ENCODE measurements at places on chromosomes 5 and 9. TPM values are rescaled to one million over a fixed set of nuclear protein-coding genes. Genes with fewer than 3 reads are reported as not detected.

GRCh38 chr9:38212016-38212415, 143.0 kb upstream of the SHB start:
- DNase-seq: no peak

- no peak for DNase-seq
Observed at GRCh38 chr9:137373611-137373980, 49.4 kb downstream of the EXD3 start.

DNA sequence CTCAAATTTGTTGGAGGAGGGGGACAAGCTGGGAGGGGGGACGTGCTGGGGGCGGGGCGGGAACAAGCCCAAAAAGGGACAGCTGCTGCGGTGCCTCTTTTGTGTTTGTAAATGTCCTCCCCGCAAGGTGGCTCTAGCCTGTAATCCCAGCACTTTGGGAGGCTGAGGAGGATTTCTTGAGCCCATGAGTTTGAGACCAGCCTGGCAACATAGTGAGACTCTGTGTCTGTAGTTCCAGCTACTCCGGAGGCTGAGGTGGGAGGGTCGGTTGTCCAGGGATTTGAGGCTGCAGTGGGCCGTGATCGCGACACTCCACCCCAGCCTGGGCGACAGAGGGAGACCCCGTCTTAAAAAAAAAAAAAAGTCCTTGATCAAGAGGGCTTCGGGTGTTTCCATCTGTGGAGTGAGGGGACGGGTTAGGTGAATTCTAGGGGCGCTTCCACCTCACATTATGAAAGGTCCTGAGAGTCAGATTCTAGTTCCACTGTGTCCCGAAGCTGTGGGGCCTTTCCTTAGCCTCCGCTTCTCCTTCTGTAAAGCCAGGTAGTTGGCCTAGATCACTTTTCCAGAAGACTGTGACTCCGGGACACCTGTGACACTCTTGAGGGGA, 779 bp upstream of the CTNNA1 start:
- peak; percentile 32 for DNase-seq

- no peak for DNase-seq
Observed at GRCh38 chr5:37830348-37830747, 9.5 kb downstream of the GDNF start.

DNA sequence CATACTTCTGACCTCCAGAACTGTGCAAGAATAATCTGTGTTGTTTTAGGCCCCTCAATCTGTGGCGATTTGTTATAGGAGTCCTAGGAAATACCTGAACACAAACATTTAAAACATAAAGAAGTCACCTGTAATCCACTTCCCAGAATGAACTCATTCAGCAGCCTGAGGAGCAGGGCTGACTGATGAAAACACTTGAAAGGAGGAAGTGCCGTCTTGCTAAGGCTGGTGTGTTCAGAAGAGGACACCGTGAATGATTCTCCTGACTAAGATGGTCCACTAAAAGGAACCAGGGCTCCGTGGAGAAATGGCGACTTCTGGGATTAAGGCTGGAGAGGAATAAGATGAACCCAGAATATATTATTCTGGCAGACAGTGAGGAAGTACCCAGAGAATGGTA, 18.7 kb upstream of the MARCHF6 start:
- DNase-seq: no peak

- DNase-seq: no peak
Observed at GRCh38 chr9:127209220-127209619, 55.4 kb upstream of the GARNL3 start.

- DNase-seq: no peak
Observed at GRCh38 chr5:79954620-79955019, 36.4 kb downstream of the MTX3 start.

DNA sequence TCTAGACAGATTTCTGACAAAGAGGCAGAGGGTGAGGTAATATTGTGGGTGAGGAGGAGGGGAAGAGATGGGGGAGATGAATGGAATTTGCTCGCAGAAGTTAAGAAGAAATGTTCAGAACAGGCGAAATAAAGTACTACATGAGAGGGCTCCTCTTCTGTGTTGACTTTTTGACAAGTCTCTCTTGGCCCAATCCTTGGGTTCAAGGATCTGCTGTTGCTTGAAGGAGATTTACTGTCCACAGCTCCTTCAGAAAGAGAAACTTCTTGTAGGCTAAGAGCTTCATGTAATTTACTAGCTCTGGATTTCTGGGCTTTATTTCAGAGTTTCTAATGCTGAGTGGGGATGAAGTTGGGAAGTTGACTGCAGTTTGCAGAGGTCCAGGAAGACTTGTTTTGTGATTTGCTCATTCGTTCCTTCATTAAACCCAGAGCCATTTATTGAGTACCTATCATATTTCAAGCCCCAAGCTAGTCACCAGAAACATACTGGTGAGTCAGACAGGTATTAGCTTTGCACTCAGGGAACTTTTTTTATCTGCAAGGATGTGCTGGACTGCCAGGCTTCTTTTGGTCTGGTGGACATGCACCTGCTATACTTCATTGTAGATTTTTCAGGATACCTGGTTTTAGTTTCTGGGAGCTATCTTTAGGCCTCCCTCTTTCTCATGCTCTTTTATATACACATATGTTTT, 402.9 kb upstream of the CLINT1 start:
- no peak for DNase-seq

DNA sequence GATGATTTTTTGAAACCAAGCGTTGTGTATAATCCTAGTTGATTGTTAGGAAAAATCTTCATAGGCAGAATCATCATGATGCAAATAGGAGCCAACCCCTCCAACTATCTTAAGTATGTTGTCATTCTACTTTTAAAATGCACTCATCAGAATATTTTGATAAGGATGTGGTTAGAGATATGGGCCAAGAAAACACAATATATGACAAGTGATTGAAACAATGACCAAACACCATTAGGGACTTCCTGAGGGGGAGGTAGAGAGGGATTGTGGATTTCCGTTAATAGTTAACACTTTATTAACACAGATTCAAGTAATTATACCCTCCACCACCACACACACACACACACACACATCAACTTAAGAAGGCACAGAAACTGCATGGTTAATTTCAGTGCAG, 143.3 kb downstream of the ARSB start:
- DNase-seq: no peak

GRCh38 chr9:98830554-98830953, 23.1 kb downstream of the GALNT12 start:
- no peak for DNase-seq

DNA sequence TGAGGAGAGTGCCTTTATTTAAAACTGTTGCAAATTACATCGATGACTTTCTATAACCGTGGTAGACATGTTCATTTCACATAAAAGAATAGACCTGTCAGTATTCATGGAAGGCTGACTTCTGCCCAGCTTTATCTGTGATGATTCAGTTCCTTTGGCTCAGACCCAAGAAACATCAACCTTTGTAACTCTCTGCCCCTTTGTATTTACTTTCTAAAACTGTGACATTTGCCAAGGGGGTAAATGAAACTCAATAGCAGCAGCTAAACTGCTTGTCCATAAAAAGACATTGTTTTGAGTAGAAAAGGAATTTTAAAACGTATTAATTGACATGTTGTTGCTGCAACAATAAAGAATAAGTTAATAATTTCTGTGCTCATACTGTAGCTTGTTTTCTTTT, 137.8 kb upstream of the ANKH start:
- DNase-seq: no peak

DNA sequence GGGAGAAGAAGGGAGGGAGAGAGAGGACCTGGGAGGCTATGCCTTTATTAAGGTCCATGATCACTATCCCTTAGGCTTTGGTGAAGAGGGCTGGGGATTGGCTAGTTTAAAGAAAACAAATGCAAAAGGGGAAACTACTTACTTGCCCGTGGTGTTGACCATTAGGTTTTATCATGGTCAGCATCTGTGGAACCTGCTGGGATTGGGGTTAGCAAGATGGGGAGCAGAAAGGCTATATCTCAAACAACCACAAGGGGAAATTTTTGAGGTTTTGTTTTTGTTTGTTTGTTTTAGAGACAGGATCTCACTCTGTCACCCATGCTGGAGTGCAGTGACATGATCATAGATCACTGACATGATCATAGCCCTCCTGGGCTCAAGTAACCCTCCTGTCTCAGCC, 9.0 kb upstream of the RAD23B start:
- DNase-seq: no peak

DNA sequence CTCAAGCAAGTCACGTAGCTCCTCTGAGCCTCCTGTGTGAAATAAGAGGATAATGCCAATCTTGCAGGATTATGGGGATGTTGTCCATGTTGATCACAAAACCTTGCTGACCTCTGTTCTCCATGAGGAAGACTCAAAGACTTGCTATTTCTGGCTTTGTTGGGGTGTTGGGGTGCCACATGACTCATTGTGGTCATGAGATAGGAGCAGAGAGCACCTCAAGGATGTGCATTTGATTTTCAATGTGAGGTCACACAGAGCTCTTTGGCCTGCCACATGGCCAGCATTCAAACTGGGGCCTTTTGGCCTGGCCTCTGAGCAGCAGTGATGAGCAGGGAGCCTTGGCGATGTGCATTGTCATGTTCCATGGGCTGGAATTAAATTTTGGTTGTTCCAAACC, 380.3 kb downstream of the GADD45G start:
- DNase-seq: no peak

DNA sequence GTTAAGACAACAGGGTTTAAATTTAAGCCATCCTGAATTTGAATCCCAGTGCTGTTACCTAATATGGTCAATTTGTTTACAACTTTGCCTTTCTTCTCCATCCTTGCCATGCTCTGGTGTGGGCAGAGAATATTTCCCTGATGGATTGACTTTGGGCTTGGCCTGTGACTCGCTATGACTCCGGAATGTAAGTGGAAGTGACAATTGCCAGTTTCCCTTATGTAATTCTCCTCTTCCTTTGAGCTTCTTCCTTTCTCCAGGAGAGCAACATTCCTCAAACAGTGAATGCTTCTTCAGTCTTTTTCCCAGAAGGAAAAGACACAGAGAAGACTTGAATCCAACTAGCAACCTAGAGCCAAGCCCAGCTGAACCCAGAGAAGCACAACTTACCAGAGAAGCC, 159.1 kb downstream of the LURAP1L start:
- no peak for DNase-seq

GRCh38 chr9:86329649-86330048, 24.6 kb downstream of the TUT7 start:
- DNase-seq: no peak

GRCh38 chr9:26326563-26326962, 566.0 kb downstream of the CAAP1 start:
- no peak for DNase-seq

GRCh38 chr9:117060963-117061362, 353.9 kb downstream of the ASTN2 start:
- DNase-seq: no peak

DNA sequence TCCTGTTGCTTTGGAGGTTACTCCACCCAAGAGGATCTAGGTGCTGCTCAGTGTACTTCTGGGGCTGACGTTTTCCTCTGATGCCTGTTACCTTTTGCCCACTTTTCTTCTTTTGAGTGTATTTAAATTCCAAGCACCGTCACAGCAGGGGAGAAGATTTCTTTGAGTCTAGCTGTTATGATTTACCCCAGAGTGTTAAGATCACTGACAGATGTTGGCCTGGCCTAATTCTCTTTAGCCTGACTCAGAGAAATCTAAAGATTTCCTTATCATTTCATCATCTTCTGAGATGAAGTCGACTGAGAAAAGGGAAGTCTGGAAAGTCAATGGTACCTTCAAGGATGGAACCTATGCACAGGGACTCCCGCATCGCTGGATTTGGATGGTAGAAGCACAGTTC, 191.5 kb downstream of the FBXL7 start:
- DNase-seq: no peak

- DNase-seq: no peak
Observed at GRCh38 chr9:16618524-16618923, 251.9 kb downstream of the BNC2 start.

DNA sequence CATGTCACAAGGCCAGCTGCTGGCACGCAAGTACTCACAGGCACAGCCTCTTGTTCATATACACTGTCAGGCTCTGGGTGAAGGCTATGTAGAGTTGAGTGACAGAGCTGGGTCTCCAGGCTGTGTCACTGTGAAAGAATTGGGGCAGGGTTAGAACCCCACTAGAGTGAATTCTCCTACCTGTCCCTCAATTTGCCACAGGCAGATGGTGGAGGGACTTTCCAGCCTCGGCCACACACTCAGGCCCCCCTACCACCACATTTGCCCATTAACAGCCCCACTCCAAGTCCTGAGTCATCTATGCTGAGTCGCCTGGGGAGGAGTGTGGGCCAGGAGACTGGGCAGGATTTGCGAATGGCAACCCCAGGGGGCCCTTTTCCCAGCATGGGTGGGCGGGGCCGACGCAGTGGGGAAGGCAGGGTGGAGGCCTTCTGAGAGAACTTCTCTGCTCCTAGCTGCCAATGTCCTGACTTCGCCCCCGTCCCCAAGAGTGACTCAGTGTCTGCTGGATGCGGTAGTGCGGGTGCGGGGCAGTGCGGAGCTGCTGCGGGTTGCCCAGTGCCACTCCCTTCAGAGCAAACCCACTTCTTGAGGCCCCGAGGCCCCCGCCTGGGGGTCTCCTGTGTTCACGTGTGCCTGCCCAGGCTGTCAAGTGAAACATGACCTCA, 50.3 kb upstream of the PSD2 start:
- DNase-seq: peak; percentile 56

GRCh38 chr5:112625689-112626438, 111.8 kb upstream of the APC start:
- no peak for DNase-seq

- no peak for DNase-seq
Observed at GRCh38 chr9:21616082-21616778, 134.1 kb upstream of the IFNE start.

DNA sequence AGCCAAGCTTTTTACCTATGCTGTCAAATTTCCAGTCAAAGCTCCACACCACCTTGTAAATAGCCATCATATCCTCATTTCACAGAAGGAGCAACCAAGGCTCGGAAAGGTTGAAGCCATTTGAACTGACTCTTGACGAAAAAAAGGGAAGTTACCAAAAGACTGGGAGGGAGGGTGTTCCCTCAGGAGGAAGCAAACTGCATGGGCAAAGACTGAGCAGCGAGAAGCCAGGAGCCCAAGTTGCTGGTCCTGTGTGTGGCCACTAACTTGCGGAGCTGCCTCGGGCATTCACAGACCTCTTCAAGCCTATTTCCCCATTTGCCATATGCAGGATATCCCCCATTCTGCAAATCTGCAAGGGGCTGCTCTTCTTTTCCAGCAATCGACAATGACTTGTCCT, 37.4 kb downstream of the TTLL11 start:
- DNase-seq: no peak

GRCh38 chr5:38783011-38783561, 62.7 kb upstream of the OSMR start:
- no peak for DNase-seq

- no peak for DNase-seq
Observed at GRCh38 chr9:86577420-86578333, 223.5 kb upstream of the TUT7 start.

The MZB1 gene
- total RNA-seq: 1.6 TPM

The PCDHGA8 gene
- total RNA-seq: 9.1 TPM

The OSMR gene
- total RNA-seq: 9.9 TPM

The ADGRD2 gene
- not detected for total RNA-seq

The TMC1 gene
- not detected for total RNA-seq

The HTR1A gene
- total RNA-seq: not detected

The GABBR2 gene
- total RNA-seq: 0.62 TPM

The NR6A1 gene
- 1.9 TPM for total RNA-seq

The GBGT1 gene
- 6.2 TPM for total RNA-seq

The SHC3 gene
- total RNA-seq: 0.59 TPM

The ADAM19 gene
- 9.3 TPM for total RNA-seq

The CCL21 gene
- 32.5 TPM for total RNA-seq

The QSOX2 gene
- 8.7 TPM for total RNA-seq

The EPB41L4A gene
- 18.6 TPM for total RNA-seq

The UBAP2 gene
- total RNA-seq: 34.9 TPM

The PCDHA9 gene
- not detected for total RNA-seq
